ENCODE measurements at places on chromosomes 13 and 19. TPM values are rescaled to one million over a fixed set of nuclear protein-coding genes. Genes with fewer than 3 reads are reported as not detected.
A peak's percentile ranks its signal among the peaks of the same experiment; 100 is the strongest.

KIR2DL3 gene
- total RNA-seq, result not detected

ACP7 gene
- not detected for total RNA-seq

ZNF563 gene
- 3.1 TPM for total RNA-seq

CEACAM1 gene
- 0.50 TPM for total RNA-seq

MAMSTR gene
- 3.5 TPM for total RNA-seq

NLRP11 gene
- not detected for total RNA-seq

RFX1 gene
- 17.8 TPM for total RNA-seq

ATP4B gene
- total RNA-seq, result not detected

GRCh38 chr19:42066075-42066754 lies 3.8 kb downstream of the GRIK5 start:
- DNase-seq, result peak; percentile 81

- DNase-seq, result peak; percentile 82
These were observed 1.3 kb downstream of the NFIX start for GRCh38 chr19:12996406-12997094.

GRCh38 chr19:49188626-49189200 lies 31.1 kb downstream of the TRPM4 start:
- DNase-seq, result peak; percentile 64

GRCh38 chr19:8826371-8826770 lies 5.7 kb downstream of the ZNF558 start:
- DNase-seq, result no peak

DNA sequence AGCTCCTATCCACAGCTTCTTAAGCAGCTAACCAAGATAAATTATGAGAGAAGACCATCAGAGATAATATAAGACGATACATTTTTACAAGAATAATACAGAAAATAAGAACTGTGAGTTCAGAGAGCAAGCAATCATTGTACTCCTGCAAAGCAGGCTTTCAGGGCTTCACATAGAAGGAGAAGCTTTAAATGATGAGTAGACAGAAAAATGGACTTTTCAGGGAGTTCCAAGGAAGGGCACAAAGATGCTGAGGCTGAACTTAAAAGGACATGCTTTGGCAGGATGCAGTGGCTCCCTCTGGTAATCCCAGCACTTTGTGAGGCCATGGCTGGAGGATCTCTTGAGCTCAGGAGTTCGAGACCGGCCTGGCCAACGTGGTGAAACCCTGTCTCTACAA lies 159.5 kb downstream of the POU4F1 start:
- DNase-seq, result no peak

DNA sequence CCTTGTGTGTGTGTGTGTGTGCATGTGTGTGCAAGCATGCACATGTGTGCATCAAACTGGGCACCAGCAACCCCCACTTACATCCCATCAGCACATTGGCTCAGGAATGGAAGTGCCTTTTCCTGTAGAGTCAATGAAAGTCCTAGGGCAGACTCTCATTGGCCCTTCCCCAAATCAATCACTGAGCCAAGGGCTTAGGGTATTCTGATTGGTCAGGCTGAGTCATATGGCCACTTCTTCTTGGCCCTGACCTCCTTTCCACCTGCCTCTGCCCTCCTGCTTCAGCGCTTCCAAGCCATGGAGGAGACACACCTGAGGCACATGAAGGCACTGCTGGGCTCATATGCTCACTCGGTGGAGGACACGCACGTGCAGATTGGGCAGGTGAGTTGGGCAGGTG lies 20.9 kb downstream of the FCHO1 start:
- DNase-seq, result no peak

GRCh38 chr19:28170066-28170465 lies 1042.9 kb downstream of the UQCRFS1 start:
- DNase-seq, result peak; percentile 47

GRCh38 chr19:18344582-18344950 lies 4.2 kb downstream of the PGPEP1 start:
- no peak for DNase-seq

DNA sequence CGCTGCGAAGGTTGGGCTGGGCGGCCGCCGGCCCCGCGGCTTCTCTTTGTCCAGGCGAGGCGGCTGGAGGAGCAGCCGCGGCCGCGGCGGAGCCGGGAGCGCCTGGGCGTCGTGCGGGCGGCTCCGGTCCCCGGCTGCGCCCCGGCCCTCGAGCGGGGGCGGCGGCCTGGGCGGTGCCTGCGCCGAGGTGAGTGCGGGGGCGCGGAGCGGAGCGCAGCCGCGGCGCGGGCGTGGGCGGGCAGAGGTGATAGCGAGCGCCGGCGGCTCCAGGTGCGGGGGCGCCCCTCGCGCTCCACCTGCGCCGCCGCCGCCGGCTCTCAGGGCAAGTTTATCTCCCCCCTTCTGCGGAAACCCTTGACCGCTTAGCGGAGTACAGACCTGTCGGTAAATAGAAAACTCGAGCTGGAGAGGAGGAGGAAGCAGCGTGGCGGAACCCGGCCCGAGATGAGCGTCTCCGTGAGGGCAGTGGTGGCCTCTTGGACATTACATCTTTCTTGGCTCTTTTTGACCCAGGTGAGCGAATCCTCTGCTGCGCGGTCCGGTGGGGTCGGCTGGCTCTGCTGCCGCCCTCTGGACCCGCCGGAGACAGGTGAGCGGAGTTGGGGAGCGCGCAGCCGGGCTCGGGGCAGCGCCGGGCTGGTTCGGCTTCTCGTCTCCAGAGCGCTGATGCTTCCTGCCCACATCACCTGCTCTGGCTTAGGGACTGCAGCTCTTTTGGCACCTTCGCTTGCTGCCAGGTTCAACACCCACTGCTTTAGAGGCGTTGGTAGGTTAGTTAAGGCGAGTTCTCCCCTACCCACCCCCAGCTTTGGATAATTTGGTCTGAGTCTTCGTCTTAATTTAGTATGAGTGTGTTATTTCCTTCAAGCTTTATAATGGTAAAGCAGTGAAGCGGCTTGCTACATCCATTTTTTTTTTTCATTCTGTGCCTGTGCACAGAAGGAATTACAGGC lies at the start of gene MTUS2:
Gene MTUS2, plus strand, starts transcription at position 241 of the 953 bp plus-strand sequence.
- DNase-seq, result peak; percentile 83

- DNase-seq, result no peak
These were observed 58.3 kb downstream of the FAM124A start for GRCh38 chr13:51280379-51280940.

GRCh38 chr13:30406779-30407416 lies 15.4 kb upstream of the UBE2L5 start:
- no peak for DNase-seq

DNA sequence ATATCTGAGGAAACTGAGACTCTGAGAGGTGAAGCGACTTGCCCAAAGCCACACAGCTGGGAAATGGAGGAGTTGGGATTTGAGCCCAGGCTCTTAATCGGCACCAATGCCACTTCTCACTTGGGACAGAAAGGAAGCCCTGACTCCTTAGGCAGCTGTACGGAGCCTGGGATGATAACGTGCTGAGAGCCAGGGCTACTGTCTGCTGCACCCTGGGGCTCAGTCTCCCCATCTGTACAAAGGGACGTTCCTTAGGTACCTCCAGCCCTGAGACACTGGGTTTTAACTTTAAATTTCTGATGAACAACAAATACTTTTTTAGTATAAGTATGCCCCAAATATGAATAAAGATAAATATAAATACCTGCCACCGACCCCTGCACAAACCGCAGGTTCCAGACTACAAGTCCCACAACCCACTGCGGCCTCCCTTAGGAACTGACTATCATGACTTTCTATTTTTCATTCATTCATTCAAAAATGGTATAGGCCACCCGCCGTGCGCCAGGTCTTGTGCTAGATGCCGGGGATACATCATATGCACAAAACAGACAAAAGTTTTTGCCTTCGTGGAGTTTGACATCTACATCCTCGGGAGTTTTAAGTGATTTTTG lies 776 bp upstream of the NCLN start:
- DNase-seq, result no peak

- DNase-seq, result no peak
These were observed 4.3 kb downstream of the SPHK2 start for GRCh38 chr19:48623556-48624066.

- DNase-seq, result no peak
These were observed 195.3 kb downstream of the ITGBL1 start for GRCh38 chr13:101647760-101648159.

- DNase-seq, result no peak
These were observed 301.6 kb downstream of the FGF14 start for GRCh38 chr13:102100234-102100633.

DNA sequence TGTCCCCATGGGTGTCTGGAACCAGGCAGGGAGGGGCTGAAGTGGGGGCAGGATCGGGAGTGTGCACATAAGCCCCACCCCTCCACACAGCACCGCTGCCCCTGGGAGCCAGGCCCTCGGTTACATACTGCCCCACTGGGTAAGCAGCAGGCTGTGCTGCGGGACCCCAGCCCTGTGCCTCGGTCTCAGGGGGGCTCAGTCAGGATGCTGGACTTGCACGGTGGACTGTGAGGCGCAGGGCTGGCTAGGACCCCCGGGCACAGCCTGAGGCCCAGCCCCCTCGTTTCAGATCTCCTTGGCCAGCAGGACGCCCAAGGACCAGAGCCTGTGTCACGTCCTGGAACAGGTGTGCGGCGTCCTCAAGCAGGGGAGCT lies 16.3 kb downstream of the MPND start:
- peak; percentile 42 for DNase-seq

DNA sequence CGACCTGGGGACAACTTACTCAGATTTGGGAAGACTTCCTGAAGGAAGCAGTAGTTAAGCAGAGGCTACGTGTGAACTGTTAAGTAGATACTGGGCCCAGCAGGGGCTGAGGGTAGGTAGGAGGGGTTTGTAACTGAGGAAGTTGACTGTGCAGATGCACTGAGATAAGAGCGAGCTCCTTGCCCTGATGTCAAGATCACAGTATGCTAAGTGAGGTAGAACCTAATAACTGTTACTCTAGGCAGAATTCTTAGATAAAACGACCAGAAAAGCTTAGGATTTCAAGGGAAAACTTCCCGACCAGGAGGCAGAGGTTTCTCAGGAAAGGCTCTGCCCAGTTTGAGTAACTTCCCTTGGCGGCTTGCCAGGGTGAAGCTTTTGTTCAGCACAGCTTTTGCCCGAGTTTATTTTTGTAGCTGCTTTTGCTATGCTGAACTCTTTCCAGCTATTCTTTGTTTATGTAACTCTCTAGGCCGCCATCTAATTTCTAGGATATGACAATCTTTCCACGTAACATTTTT lies 632.1 kb downstream of the DIAPH3 start:
- peak; percentile 87 for DNase-seq

Measured in endodermal cell (in vitro differentiated cells).